ENCODE measurements at places on chromosomes 16 and 17.
A peak's percentile ranks its signal among the peaks of the same experiment; 100 is the strongest.

GRCh38 chr17:52383493-52384100, 225.1 kb upstream of the CA10 start:
- DNase-seq: peak; percentile 50

GRCh38 chr16:23254338-23254737, 47.8 kb upstream of the SCNN1B start:
- DNase-seq: peak; percentile 92

DNA sequence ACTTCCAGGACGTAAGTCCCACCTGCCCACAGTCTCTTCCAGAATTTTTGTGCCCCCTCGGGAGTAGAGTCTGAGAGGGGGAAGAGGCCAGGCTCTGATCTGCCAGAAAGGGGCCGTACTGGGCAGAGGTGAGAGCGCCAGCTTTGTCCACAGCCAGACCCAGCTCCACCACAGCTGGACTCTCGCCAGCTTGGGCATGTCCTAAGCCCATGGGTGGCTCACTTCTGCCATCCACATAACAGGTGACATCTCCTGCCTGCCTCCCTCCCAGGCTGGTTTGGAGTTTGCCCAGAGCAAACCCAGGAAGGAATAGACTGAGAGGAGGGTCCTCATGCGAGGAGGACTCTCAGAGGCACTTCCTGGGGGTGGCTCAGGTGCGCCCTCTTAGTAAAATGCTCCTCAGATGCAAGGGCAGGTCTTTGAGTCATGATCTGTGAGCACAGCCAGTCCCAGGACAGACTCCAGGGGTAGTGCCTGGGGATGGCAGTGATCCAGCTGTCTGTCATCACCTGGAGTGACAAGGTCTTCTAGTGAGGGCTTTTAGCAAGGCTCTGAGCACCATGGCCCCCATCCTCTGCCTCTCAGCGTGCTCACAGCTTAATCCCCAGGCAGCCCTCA, 89.2 kb downstream of the AMFR start:
- no peak for DNase-seq

DNA sequence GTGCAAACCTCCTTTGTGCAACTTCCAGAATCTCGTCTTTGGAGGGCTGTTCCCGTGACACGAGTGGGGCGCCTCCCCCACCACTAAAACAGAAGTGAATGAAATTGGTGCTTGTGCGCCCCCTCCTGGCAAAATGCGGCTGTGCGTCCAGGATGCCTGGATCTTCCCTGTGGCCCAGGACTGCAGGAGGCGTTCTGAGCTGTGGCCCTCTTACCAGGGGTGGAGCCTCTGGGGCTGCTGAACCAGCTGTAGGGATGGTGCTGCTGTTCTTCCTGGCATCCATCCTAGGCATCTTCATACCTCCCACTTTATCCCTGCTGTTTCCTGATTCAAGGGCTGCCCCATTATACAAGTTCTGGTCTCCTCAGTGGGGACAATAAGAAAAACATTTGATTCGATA, 18.5 kb upstream of the NAGLU start:
- peak; percentile 97 for DNase-seq

- peak; percentile 37 for DNase-seq
These were observed 57.5 kb downstream of the WIPI1 start for GRCh38 chr17:68399638-68400403.

- DNase-seq: no peak
These were observed at the start of gene RAB37 for GRCh38 chr17:74736513-74737298. RAB37 (plus strand) TSS chr17:74737256; CDS start chr17:74737273, 17 bp downstream.

GRCh38 chr17:18961634-18962493, 9.9 kb downstream of the SLC5A10 start:
- DNase-seq: peak; percentile 83

GRCh38 chr17:74798239-74798707, 22.1 kb upstream of the NAT9 start:
- DNase-seq: peak; percentile 70

DNA sequence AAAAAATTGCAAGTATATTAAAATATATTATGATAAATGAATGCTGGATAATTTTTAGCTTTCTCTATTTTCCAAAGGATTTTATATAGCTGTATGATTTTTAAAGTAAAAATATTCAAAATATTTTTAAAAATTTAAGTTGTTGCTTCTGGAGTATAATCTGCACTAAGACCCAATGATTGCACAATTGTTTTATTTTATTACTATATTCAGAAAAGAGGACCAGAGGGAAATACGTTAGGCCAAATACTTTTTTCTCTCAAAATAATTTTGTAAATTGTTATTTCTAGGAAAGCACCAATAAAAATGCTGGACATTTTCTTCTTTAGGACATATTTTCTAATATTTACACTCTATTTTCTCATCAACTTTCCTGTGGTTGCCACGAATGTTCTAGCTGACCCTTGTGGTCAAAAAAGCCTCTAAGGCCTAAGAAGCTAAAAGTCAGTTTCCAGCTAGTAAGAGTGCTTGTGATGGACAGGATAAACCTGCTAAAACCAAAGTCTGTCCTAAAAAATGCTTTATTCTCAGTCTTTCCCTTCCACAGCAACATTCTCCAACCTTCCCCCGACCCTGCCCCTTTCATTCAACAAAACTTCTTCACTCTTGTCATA, 31.2 kb downstream of the MMD start:
- DNase-seq: no peak

DNA sequence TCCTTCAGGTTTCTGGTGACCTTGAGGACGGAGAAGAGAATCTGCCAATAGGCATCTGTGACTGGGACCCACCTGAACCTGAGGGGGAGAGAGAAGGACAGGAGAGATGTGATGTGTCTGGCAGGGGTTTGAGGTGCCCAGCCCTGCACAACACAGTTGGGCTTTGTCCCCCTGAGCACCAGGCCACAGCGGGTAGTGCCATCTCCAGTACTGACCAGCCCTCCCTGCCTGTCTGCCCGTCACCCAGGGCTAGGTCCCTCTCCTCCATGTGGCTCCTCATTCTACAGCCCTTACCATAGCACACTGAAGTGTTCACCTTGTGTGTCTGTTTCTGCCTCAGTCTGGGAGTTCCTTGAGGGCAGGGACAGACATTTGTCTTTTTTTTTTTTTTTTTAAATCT, 30.8 kb downstream of the NLRP1 start:
- DNase-seq: no peak

- no peak for DNase-seq
These were observed 6.0 kb upstream of the ZNF385C start for GRCh38 chr17:42104264-42104663.

- DNase-seq: no peak
These were observed 28.8 kb upstream of the ABCC11 start for GRCh38 chr16:48276102-48276501.

DNA sequence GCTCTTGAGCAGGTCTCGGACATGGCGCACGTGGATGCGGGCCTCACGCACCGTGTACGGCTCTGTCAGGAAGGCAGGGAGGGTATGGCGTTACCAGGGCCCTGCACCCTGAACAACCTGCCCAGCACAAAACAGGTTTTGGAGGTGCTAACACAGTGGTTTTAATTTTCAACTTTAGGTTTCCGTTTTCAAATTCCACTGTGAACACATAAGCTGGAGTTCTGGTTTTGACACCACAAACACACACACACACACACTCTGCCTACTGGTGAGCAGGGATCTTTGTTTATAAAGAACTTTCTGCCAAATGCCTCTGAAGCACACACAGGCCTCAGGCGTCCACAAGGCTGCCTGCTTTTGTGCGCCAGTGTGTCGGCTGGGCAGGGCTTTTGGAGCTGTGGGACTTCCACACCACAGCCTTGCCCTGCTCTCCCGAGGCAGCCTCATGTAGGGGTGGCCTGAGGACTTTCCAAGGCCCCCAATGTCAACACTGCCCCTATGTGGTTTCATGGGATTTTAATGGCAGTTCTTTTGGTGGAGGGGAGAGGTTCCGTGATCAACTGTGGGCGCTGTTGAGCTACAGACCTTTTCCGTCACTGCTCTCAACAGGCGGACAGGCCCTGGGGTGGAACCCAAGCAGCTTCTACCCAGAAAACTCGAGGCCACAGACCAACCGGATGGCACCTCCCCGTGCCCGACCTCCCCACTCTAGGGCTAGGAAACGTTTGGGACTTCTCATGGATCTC, 9.4 kb downstream of the CLUH start:
- DNase-seq: no peak

GRCh38 chr17:11712456-11712855, 114.2 kb downstream of the DNAH9 start:
- no peak for DNase-seq

GRCh38 chr17:60863892-60864707, 186.4 kb downstream of the BCAS3 start:
- peak; percentile 3 for DNase-seq

DNA sequence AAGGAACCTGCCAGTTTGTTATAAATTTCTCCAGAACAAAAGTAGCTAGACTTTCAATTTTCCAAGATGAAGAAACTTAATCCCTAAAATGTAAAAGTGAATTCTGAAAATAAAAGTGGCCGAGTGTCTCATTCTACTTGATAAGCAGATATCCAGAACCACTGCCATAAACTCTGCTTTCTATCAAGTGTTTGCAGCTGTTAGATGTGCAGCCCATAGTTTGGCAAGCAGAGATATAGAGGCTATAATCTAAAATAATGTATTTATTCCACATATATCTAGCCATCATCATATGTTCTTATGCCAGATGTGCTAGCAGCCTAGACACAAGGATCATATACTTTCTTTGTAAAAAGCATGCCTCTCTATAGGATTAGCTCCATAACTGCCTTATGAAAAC, 14.7 kb upstream of the FBXL20 start:
- DNase-seq: no peak

- DNase-seq: no peak
These were observed 64.3 kb downstream of the PGS1 start for GRCh38 chr17:78442648-78443218.

GRCh38 chr16:53826658-53827057, 122.7 kb downstream of the FTO start:
- no peak for DNase-seq

GRCh38 chr16:66521951-66522771, 27.8 kb downstream of the TK2 start:
- peak; percentile 100 for DNase-seq

- no peak for DNase-seq
These were observed 745 bp upstream of the ABCC1 start for GRCh38 chr16:15948532-15949209.

- DNase-seq: no peak
These were observed 76.9 kb downstream of the ARHGAP44 start for GRCh38 chr17:12866244-12866643.

- DNase-seq: peak; percentile 90
These were observed 38.7 kb upstream of the NGFR start for GRCh38 chr17:49456183-49456965.

DNA sequence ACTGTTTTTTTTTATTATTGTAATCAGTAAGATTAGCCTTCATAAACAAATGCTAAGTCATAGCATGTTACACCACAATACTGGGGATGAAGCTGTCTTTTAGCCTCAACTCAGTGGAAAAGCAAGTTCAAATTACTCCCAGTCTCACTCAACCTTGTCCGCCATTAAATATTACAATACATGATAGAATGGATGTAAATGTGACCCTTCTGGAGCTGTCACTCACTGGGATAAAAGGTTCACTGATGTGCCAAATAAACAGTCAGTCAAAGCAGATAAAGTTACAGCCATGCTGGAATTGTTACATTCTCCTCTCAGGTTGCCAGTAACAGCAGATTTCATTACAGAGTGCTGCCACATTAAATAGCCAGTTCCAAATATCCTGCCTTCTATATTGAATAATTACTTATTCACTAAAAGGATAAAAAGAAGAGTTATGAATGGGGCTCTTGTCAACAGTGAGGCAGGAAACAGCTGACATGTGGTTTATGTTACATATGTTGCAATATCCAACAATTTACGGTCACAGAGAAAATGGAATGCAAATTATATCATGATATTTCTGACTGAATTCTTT, 53.4 kb downstream of the BRIP1 start:
- DNase-seq: no peak

- no peak for DNase-seq
These were observed 40.2 kb downstream of the JPH3 start for GRCh38 chr16:87642491-87642890.

GRCh38 chr17:4206962-4207361, 56.8 kb downstream of the ANKFY1 start:
- peak; percentile 76 for DNase-seq

- peak; percentile 77 for DNase-seq
These were observed 29.6 kb upstream of the PHOSPHO1 start for GRCh38 chr17:49260011-49260816.

GRCh38 chr17:66580956-66581391, 253.9 kb upstream of the CACNG5 start:
- no peak for DNase-seq

DNA sequence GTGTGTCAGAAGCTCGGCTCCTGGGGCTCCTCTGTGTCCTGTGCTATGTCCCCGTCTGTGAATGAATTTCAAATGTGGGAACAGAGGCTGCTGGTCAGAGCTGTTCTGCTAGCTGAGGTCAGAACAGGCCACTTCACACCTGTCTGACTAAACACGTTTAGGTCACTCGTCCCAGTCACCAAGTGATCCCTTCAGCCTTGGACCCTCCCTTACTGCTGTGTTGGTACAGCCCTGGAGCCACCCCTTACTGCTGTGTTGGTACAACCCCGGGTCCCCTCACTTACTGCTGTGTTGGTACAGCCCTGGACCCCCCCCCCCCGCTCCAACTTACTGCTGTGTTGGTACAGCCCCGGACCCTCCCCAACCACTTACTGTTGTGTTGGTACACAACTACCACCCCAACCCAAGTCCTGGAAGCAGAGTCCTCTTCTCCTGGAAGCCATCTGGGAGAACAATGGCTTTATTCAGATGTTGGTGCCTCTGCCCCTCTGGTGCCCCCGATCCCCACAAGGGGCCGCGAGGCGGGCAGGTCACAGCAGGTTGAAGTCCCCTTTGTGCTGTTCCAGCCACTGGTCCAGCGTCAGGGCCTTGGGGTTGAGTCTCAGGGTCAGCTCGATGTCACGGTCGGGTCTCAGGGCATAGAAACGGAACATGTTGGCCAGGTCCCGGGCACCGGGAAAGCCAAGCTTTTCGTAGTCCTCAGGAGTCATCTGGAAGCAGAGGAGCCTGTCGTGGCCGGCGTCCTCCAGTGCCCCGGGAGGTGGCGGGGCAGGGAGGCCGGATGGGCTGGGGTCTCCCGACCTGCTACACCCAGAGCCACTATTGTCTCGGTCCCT, 13.0 kb downstream of the NMRAL1 start:
- no peak for DNase-seq

- no peak for DNase-seq
These were observed 49.8 kb downstream of the NDEL1 start for GRCh38 chr17:8485491-8485890.

DNA sequence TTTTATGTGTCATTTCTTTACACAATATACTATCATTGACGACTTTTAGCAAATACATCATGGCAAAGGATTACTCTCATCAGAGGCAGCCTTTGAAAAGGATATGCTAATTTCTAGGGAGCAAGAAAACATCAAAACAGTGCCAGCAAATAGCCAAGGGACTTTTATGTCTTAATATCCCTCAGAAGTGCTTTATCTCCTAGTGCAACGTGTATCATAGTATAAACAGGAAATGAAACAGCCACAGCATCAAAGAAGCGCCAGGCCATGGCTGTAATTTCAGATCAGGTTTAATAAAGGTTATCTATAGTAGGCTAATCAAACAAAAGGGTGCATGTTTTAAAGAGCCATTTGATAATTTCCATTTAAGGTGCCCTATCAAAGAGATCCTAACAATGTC, 159.9 kb downstream of the AXIN2 start:
- DNase-seq: peak; percentile 27
